ENCODE measurements at places on chromosomes 11 and 22.
A peak's percentile ranks its signal among the peaks of the same experiment; 100 is the strongest.

- no peak for DNase-seq
Observed at GRCh38 chr11:40292721-40293508, 1166.5 kb downstream of the LRRC4C start.

- no peak for DNase-seq
Observed at GRCh38 chr11:93024369-93024768, 54.9 kb downstream of the MTNR1B start.

DNA sequence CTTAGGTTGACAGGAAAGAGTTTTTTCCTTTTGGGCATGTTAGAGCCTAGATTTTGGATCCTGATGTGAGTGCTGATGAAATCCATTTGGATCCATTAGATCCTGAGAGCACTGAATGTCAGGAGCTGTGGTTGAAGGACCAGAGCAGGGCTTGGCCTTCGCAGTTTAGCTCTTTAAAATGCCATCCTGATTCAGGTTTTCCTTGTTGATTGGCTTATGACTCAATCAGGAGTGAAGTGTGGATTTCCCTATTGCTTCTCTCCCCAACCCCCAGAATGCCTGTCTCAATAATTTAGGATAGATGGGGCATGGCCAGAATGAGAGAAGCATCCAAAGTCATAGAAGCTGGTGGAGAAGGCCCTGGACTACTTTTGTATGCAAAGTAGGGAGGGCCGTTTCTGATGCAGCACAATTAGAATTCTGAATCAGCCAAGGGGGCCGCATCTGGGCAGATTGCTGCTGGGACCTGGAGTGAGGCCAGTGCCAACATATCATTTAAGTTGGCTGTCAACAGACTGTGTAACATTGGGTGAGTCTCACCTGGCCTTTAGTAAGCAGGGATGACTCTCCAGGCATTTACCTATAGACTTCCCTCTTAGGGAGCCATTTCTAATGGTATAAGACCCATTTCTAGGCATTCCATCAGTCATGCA, 80.5 kb downstream of the TEAD1 start:
- DNase-seq, result no peak

DNA sequence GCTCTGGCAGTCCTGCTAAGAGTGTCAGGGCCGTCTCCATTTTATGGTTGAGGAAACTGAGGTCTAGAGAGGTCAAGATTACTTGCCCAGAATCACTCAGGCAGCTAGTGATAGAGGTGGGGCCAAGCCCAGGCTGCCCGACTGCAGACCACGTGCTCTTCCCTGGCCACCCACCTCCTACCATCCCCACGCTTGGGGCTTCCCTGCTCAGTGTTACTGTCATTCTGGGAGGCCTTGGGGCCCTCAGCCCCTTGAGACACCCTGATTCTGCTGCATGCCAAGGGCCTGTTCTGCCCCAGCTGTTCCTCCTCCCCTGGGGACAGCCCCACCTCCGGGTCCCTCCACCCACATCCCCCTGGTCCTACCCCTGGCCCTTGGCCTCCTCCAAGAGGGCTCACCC, 17.2 kb upstream of the TAB1 start:
- DNase-seq, result no peak

DNA sequence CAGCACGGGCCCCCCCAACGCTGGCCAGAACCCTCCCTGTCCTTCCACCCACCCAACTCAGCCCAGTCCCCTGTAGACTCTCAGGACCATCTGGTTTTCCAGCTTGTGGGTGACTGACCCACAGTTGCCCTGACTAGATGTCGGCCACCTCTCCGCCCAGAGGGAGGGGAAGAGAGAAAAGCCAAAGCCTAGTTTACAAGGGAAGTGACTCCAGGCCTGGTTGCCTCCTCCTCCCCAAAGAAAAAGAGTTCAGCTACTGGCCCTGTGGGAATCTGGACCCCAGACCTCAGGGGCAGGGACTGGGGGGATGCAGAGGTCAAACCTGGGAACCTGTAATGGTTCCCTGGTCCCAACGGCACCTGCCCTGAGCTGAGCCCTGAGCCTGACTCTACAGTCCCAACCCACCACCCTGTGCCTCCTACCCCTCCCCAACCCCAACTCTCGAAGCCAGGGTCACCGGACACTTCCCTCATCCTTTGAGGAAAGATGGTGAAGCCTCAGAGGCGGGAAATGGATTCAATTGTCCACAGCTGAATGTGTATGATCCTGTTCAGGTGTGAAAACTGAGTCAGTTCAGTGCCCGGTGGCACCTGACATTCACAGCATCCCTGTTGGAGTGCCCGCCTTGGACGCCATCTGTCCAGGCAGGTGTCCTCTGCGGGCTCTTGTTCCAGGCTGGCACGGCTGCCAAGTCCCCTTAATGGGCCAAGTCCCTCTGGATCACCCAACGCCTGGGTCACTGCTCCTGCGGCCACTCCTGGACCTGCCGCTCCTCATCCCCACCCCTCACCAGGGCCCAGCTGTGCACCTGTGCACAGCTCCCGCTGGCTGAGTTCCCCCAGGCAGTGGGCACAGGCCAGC, 21.0 kb upstream of the WNT7B start:
- no peak for DNase-seq

- no peak for DNase-seq
Observed at GRCh38 chr11:116776522-116776984, 3.8 kb upstream of the BUD13 start.

DNA sequence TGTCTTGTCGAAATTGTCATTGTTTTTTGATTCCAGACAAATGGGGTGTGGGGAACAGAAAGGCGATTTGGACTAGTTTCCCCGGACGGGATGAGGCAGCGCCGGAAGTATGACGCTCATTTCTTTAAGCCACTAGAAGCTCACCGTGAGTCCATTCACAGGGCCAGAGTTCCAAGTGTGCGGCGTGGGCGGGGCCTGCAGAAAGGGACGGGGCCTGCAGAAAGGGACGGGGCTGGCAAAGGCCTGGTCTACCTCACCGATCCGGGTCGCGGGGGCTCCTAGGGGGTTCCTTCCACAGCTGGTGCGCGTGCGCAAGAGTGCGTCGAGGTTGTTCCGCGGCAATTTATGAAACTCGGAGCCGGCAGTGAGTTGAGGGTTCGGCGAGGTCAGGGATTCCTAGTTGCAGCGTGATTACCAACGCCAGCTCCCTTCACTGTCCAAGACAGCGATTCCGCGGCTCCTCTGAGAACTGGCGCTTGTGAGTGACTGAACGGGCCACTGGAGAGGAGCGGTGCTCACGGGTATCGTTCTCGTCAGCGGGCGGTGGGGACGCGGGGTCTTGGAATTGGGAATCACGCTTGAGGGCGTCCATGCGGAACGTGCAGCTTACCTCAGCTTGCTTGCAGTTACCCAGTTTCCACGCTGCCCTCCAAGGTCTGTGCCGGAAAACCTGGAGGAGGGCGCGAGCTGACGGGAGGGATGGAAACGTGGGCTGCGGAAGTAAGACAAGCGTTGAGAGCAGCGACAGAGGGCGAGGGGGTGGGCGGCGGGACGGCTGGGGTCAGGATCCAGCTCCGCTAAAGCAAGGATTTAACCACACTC, at the start of gene ZNF215:
Gene ZNF215, plus strand, starts transcription at position 219 of the 822 bp plus-strand sequence. CDS start 5,847 bp downstream, outside the sequence.
- DNase-seq, result peak; percentile 12

- DNase-seq, result no peak
Observed at GRCh38 chr11:107928767-107929507, 689 bp downstream of the RAB39A start.

- no peak for DNase-seq
Observed at GRCh38 chr22:50001388-50002231, 11.0 kb downstream of the IL17REL start.

GRCh38 chr22:29570912-29571549, 9.9 kb downstream of the NIPSNAP1 start:
- DNase-seq, result no peak

DNA sequence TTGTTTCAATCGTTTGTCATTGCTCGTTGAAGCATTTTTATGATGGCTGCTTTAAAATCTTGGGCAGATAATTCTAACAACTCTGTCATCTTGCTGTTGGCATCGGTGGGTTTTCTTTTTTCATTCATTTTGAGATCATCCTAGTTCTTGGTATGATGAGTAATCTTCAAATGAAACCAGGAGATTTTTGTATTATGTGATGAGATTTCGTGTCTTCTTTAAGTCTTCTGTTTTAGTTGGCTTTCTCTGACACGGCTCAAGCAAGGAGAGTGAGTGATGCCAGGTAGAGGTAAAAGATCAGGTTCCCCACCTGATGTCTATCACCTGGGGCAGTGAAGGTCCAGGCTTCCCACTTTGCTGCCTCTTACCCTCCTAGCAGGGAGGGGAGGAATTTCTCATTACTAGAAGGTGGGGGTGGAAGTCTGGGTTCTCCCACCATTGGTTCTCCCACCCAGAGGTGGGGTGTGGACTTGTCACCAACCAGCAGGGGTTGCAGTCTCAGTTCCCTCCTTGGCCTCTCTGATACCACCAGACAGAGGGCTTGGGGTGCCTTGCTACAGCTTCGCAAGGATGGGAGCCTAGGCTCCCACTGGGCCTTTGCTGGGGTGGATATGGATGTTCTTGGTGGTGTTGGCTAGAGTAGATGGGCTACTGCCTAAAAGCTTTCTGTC, 12.9 kb downstream of the CDC45 start:
- DNase-seq, result no peak

DNA sequence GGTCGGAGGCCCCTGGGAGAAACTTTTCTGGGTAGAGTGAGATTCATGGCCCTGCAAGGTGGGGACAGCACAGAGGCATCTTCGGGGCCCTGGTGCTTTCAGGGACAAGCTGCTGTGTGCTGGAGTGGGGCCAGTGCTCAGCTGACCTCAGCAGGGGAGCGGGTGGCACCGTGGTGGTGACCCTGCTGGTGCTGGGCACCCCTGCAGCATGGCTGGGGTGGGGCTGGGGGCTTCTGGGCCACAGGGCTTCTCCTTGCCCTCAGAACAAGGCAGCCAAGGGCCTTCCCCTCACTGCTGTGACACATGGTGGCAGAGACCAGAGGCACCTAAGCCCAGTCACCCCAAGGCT, 24.9 kb upstream of the GNB1L start:
- DNase-seq, result no peak

DNA sequence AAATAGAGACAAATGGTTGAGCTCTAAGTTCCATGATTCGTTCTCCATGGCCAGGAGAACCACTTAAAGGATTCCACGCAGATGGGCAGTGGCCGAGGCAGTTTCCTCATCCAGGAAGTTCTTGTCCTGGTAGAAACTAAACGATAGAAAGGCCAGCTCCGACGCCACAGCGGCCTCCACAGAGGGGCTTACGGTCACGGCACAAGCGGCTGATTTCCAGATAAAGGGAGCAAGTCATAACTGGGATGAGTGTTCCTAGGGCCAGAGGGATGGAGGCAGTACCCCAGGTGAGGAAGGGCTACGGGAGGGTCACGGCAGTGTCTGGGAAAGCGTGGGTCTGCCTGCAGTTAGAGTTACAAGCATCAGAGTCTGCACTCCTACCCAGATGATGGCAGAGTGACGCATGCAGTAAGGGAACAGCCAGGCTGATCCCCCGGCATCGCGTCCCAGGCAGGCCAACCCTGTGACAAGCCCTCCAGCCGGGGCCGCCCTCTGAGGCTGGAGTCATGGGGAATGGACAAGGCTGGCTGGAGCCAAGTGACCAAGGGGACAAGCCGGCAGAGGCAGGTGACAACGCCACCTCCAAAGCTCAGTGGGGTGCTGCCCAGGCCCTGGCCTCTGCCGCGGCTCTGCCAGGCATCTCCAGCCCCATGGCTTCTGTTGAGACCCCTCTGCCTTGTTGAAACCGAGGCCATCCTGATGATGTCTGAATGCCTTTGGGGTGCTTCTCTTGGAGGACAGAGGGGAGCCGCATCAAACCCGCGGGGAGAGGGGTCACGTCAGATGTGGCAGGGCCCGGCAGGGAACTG, 475.1 kb downstream of the BRD1 start:
- DNase-seq, result no peak

GRCh38 chr11:69156235-69156639, 502 bp downstream of the SMIM38 start:
- DNase-seq, result no peak

DNA sequence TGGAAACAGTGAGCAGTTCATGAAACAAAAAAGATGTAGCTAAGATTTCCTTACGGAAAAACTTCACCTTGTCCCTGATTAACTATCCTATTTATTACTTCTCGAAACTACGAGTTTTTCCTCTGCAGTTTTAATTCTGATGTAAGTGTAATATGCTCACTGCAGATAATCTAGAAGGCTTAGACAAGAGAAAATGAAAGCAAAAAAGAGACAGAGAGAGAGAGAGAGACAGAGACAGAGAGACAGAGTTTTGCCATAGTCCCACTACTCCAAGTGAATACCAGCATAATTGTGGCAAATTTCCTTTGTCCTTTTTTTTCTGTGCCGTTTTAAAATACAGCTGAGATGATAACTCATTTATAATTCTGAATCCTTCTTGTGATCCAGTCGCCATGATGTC, 24.8 kb downstream of the FSHB start:
- DNase-seq, result no peak

- peak; percentile 90 for DNase-seq
Observed at GRCh38 chr11:118791111-118791960, at the start of gene DDX6. DDX6 (minus strand) TSS chr11:118791164; CDS start chr11:118786251, 4,913 bp downstream.

GRCh38 chr22:39151329-39151975, 1.0 kb downstream of the CBX7 start:
- DNase-seq, result no peak

- no peak for DNase-seq
Observed at GRCh38 chr11:106424111-106424510, 346.6 kb downstream of the AASDHPPT start.

DNA sequence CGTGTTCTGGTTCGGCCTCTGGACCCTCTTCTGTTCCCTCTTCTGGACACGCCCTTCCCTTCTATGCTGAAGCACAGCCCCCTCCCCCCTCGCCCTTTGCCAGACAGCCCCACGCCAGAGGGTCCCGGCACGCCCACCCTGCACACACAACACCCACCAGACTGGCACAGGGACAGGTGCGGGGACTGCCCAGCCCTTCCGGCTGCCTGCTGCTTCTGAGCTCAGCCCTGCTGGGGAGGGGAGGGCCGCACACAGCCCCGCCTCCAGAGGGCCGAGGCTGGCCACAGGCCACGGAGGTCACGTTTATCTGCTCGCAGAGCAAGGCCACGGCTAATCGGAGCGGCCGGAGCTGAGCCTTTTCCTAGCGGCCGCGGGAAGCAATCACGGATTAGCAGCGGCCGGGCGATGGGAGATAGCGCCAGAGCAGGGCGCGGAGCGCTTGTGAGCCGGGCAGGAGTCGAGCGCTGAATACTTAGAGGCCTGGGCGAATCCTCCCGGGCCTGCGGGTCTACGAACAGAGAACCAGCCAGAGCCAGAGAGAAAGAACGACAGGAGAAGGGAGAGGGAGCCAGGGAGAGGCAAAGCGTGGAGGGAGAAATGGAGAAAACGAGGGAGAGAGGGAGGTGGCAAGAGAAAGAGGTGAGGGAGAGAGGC, 21.5 kb downstream of the OTUB1 start:
- DNase-seq, result no peak

DNA sequence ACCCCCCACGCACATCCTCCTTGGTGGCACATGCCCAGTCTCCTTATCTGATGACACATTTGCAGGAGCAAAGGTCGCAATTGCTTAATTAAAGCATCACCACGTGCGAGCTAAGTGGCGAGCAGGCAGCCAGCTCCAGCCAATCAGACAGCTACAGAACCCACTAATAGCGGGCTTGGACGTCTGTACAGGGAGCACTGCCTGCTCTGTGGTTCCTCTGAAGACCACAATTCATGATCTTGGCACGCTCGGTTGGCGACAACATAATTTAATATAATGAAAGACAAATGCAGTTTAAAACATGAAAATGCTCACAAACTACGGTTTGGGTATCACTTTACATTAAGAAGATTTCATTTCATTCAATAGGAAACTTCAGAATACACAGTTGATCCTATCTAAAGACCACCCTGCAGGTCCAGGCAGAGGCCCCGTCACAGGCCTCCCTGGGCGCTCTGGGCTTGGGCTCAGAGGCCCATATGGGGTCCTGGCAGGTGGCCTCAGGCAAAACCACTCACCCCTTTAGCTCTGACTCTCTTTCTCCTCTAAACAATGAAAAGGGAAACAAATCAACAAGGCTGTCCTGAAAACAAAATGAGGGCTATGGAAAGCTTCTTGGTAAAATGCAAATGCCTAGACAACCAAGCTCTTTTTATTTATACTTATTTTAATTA, 10.4 kb downstream of the PACSIN2 start:
- DNase-seq, result no peak

All from activated gamma-delta T cell treated with Interleukin-2 at 50 U/mL for 16 hours (primary cell).